ENCODE measurements at places on chromosomes 4 and X. TPM values are rescaled to one million over a fixed set of nuclear protein-coding genes. Genes with fewer than 3 reads are reported as not detected.

The GNRHR gene
- total RNA-seq: not detected

The AGTR2 gene
- total RNA-seq: not detected

The FNIP2 gene
- total RNA-seq: 24.2 TPM

The TEX13C gene
- total RNA-seq: not detected

The F11 gene
- not detected for total RNA-seq

The ENOX2 gene
- total RNA-seq: 8.4 TPM

The PIN4 gene
- 22.6 TPM for total RNA-seq

The MAMLD1 gene
- total RNA-seq: 0.85 TPM

The ZFP92 gene
- 0.90 TPM for total RNA-seq
